Effector memory CD8-positive, alpha-beta T cell (primary cell): ENCODE measurements at places on chromosomes 7 and 10.

DNA sequence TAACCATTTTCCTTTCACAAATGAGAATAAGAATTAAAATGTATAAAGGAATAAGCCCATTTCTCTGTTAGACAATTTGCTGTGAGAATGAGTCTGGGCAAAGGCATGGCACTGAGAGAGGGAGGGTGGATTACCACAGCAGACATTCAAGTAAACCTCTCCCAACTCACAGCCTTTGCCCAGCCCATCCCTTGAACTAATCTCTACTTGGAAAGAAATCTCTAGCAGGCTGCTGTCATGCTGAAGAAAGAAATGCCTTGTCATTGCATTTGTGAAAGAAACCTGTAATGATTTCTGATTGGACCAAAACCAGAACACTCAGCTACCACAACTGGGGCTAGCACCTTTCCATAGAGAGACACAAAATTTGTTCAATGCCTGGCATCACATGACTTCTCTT, 39.2 kb downstream of the CH25H start:
- no peak for DNase-seq
- no peak overlapping the region for H3K4me3 ChIP-seq
- peaks cover 42% of the 10 kb centered on the region for H3K27me3 ChIP-seq
- H3K4me1 ChIP-seq = peaks cover 17% of the 10 kb centered on the region
- H3K36me3 ChIP-seq = no peaks in the 10 kb centered on the region

- no peaks in the 10 kb centered on the region for H3K4me1 ChIP-seq
- no peaks in the 10 kb centered on the region for H3K27me3 ChIP-seq
- H3K4me3 ChIP-seq = no peak overlapping the region
Observed at GRCh38 chr7:104627516-104627915, 299.1 kb downstream of the LHFPL3 start.

DNA sequence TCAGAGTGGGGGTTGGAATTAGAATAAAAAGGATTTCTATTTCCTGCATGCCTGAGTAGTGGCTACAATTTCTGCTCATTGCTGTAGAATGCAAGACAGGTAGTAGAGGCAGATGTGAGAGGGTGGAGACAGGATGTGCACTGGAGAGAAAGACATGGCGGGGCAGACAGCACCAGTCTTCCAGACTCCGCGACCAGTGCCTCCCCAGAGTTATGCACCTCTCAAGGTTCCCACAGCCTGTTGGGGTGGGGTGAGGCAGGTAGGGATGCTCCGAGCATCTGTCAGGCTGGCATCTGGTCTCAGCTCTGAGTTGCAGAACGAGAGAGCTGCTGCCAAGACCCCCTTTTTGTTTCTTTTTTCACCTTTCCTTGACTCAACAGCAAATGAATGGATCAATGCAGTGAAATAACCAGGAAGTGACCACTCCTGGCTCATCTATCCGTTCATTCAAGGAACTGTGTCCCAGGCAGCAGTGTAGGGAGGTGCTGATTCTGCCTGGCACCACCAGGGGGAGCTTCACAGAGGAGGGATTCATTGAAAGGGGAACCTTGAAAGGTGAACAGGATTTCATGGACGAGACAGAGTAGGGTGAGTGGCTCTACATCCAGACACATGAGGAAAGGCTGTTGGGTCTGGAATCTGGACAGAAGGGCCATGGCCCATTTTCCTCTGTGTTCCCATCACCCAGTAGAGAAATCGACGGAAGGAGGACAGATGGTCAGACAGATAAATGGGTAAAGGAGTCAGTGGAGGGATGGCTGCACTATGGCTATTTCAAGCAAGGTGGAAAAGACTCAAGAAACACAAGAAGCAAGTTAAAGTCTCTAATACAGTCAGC, 17.2 kb upstream of the SLC18A3 start:
- no peak overlapping the region for H3K4me3 ChIP-seq
- DNase-seq = peak; percentile 40
- no peak overlapping the region for H3K27ac ChIP-seq
- peaks cover 54% of the 10 kb centered on the region for H3K27me3 ChIP-seq
- peaks cover 3% of the 10 kb centered on the region for H3K4me1 ChIP-seq

- DNase-seq = no peak
- H3K36me3 ChIP-seq = no peaks in the 10 kb centered on the region
- no peak overlapping the region for H3K4me3 ChIP-seq
- H3K27me3 ChIP-seq = no peaks in the 10 kb centered on the region
- peaks cover 17% of the 10 kb centered on the region for H3K4me1 ChIP-seq
- no peak overlapping the region for H3K27ac ChIP-seq
Observed at GRCh38 chr7:129264534-129264933, 39.7 kb downstream of the AHCYL2 start.

- H3K4me1 ChIP-seq = no peaks in the 10 kb centered on the region
- H3K27me3 ChIP-seq = no peaks in the 10 kb centered on the region
- H3K36me3 ChIP-seq = no peaks in the 10 kb centered on the region
- no peak overlapping the region for H3K4me3 ChIP-seq
- H3K27ac ChIP-seq = no peak overlapping the region
Observed at GRCh38 chr7:46814516-46815250, 767.2 kb downstream of the TNS3 start.

GRCh38 chr10:63057509-63057908, 75.6 kb upstream of the NRBF2 start:
- H3K36me3 ChIP-seq = no peaks in the 10 kb centered on the region
- H3K27me3 ChIP-seq = peaks cover under 1% of the 10 kb centered on the region
- H3K27ac ChIP-seq = no peak overlapping the region
- no peak for DNase-seq

DNA sequence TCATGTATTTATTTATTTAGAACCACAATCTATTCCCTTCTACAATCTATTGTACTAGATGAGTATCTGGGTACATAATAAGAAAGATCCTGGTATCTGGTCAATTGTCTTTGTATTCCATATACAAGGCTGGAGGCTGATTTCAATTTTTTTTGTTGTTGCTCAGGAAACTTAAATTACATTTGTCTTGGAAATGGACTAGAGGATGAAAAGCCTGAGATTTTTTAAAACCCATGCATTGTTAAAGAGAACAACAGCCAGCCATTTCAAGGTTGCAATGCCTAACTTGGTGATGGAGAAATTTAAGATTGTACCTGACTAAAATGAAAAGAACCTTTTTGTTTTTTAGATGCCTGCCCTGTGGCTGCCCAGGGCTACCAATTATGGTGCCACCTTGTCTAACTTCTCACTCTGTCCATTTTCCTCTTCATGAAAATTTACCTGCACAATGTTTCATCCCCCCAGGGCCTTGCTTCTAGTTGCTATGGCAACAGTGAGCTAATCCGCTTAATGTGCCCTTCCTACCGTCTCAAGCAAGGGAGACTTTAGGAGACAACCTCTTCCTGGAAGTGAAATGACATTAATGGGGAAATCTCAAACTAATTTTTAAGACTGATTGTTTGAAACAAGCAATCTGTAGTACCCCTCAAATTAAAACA, 203.7 kb upstream of the PHYHIPL start:
- H3K4me3 ChIP-seq = no peak overlapping the region
- no peak overlapping the region for H3K27ac ChIP-seq
- H3K36me3 ChIP-seq = no peaks in the 10 kb centered on the region

GRCh38 chr10:102375250-102375649, 20.3 kb upstream of the NFKB2 start:
- H3K27me3 ChIP-seq = no peaks in the 10 kb centered on the region
- no peak for DNase-seq
- H3K36me3 ChIP-seq = peaks cover 62% of the 10 kb centered on the region
- H3K4me1 ChIP-seq = no peaks in the 10 kb centered on the region
- H3K4me3 ChIP-seq = no peak overlapping the region

- no peak overlapping the region for H3K4me3 ChIP-seq
- no peak overlapping the region for H3K27ac ChIP-seq
Observed at GRCh38 chr7:128755819-128756476, 16.8 kb downstream of the CALU start.

DNA sequence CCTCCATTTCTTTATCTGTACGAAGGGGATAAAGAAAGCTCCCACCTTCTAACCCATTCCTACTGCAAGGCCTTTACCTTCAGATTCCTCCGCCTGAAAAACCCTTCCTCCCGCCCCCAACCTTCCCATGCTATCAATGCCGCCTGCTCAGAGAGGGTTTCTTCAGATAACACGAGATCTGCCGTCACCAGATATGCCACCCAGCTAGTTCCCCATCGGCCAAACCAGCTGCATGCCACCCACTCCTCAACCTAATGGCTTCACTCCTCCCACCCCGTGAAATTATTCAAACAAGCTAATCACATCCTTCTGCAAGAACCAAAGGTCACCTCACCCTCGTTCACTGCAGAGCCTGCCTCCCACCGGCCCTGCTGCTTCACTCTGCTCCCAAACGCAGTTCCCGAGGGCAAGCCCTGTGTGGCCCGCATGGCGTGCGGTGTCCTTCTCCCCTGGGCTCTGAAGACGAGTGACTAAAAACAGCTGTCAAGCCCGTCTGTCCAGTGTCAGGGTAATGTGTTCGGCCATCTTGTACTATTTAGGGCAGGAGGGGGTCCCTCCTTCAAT, 46.8 kb upstream of the TMEM213 start:
- no peaks in the 10 kb centered on the region for H3K36me3 ChIP-seq
- DNase-seq = no peak
- no peaks in the 10 kb centered on the region for H3K27me3 ChIP-seq
- H3K4me1 ChIP-seq = peaks cover 25% of the 10 kb centered on the region
- peak overlapping the region; percentile 75 for H3K27ac ChIP-seq

DNA sequence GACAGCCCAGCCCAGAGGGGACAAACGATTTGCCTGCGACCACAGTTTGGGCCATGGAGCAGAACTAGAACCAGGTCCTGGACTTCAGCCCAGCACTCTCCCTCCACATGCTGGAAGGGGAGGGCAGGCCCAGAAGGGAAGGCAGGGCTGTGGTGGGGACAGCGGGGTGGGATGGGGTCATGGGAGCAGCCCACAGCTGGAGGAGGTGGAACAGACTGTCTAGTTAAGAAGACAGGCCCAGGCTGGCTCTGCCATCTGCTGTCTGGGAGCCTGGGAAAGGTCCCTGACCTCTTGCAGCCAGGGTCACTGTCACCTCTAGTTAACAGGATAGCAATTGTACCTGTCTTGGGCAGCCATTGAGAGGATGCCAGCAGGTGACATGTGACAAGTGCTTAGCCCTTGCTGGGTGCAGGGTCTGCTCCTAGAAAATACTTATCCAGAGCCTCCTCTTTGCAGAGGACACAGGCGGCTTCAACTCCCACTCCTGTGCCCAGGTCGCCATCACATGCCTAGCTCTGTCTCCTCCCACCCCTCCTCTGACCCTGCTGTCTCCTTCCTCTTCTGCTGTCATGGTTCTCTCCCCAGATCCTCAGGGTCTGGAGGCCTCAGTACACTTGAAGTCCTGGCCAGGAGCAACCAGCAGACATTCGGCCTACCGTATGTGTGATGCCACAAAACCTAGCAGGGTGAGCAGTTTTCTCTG, 37.0 kb upstream of the CHST15 start:
- peaks cover 49% of the 10 kb centered on the region for H3K27me3 ChIP-seq
- no peaks in the 10 kb centered on the region for H3K36me3 ChIP-seq
- H3K4me1 ChIP-seq = no peaks in the 10 kb centered on the region

- DNase-seq = no peak
- H3K27me3 ChIP-seq = no peaks in the 10 kb centered on the region
- no peaks in the 10 kb centered on the region for H3K4me1 ChIP-seq
- no peak overlapping the region for H3K4me3 ChIP-seq
Observed at GRCh38 chr7:141631525-141631924, 70.4 kb downstream of the DENND11 start.

GRCh38 chr10:33735464-33735923, 401.0 kb upstream of the NRP1 start:
- no peak overlapping the region for H3K4me3 ChIP-seq
- no peaks in the 10 kb centered on the region for H3K4me1 ChIP-seq
- no peak overlapping the region for H3K27ac ChIP-seq
- no peaks in the 10 kb centered on the region for H3K36me3 ChIP-seq
- H3K27me3 ChIP-seq = peaks cover 4% of the 10 kb centered on the region

- no peaks in the 10 kb centered on the region for H3K4me1 ChIP-seq
- DNase-seq = no peak
- H3K36me3 ChIP-seq = no peaks in the 10 kb centered on the region
- no peak overlapping the region for H3K4me3 ChIP-seq
- H3K27me3 ChIP-seq = no peaks in the 10 kb centered on the region
Observed at GRCh38 chr7:94612661-94613060, 43.3 kb downstream of the SGCE start.

DNA sequence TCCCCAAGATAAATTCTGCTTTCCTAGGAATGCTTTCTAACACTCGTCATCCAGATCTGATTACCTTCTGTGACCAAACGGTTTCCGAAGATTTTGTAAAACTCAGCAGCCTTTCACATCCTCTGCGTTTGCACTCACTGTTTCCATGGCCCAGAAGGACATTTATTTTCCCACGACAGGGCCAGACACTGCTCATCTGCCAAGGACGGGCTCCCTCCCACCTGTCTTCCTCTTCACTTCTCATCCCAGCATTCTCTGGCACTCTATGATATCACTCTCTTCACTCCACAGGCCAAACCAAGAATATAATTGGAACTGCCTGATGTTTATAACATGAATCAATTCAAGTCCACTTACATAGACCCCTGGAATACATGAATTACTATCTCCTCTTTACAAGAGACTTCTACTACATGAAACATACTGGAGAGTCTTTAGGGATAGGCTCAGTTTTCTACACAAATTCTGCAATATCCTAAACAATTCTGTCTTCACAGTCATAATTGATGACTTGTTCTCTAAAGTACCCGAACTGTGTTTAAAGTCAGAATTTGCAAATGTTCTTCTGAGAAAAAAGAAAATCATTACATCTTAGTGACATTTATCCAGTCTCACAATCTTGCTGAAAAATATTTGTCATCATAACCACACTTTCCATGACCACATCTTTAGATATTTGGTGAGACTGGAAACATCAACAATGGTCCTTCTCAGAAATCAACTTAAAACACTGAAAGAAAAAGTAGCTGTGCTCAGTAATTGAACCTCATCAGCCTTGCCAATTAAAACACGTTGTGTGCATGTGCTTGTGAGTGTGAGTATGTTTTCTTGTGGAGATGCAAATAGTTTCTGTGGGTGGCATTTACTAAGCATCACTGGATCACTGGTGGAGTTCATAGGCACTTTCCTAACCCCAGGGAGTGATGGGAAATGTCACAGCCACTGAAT, 79.5 kb upstream of the PRSS58 start:
- H3K4me3 ChIP-seq = no peak overlapping the region
- DNase-seq = no peak
- no peak overlapping the region for H3K27ac ChIP-seq
- H3K27me3 ChIP-seq = peaks cover 7% of the 10 kb centered on the region
- H3K4me1 ChIP-seq = no peaks in the 10 kb centered on the region

- H3K4me1 ChIP-seq = peaks cover 5% of the 10 kb centered on the region
- H3K36me3 ChIP-seq = no peaks in the 10 kb centered on the region
- H3K27me3 ChIP-seq = peaks cover 57% of the 10 kb centered on the region
- no peak overlapping the region for H3K4me3 ChIP-seq
- DNase-seq = no peak
Observed at GRCh38 chr7:130844811-130845580, 111.0 kb upstream of the KLF14 start.

- H3K4me3 ChIP-seq = no peak overlapping the region
- H3K27ac ChIP-seq = no peak overlapping the region
- DNase-seq = no peak
- H3K36me3 ChIP-seq = no peaks in the 10 kb centered on the region
- H3K27me3 ChIP-seq = peaks cover 7% of the 10 kb centered on the region
Observed at GRCh38 chr7:7375538-7375937, 160.1 kb downstream of the COL28A1 start.

- no peaks in the 10 kb centered on the region for H3K4me1 ChIP-seq
- H3K27ac ChIP-seq = no peak overlapping the region
- no peak overlapping the region for H3K4me3 ChIP-seq
- H3K27me3 ChIP-seq = no peaks in the 10 kb centered on the region
Observed at GRCh38 chr7:103048833-103049232, 25.8 kb downstream of the FBXL13 start.

- H3K4me3 ChIP-seq = no peak overlapping the region
- no peaks in the 10 kb centered on the region for H3K36me3 ChIP-seq
- no peaks in the 10 kb centered on the region for H3K4me1 ChIP-seq
- no peaks in the 10 kb centered on the region for H3K27me3 ChIP-seq
- no peak overlapping the region for H3K27ac ChIP-seq
- no peak for DNase-seq
Observed at GRCh38 chr7:12004581-12004980, 172.6 kb upstream of the THSD7A start.

- peaks cover 6% of the 10 kb centered on the region for H3K36me3 ChIP-seq
- no peak for DNase-seq
- H3K4me3 ChIP-seq = peak overlapping the region; percentile 56
Observed at GRCh38 chr10:127254276-127254675, 57.9 kb upstream of the INSYN2A start.
